ENCODE measurements at places on chromosomes 11 and 22. TPM values are rescaled to one million over a fixed set of nuclear protein-coding genes. Genes with fewer than 3 reads are reported as not detected.
A peak's percentile ranks its signal among the peaks of the same experiment; 100 is the strongest.

DNA sequence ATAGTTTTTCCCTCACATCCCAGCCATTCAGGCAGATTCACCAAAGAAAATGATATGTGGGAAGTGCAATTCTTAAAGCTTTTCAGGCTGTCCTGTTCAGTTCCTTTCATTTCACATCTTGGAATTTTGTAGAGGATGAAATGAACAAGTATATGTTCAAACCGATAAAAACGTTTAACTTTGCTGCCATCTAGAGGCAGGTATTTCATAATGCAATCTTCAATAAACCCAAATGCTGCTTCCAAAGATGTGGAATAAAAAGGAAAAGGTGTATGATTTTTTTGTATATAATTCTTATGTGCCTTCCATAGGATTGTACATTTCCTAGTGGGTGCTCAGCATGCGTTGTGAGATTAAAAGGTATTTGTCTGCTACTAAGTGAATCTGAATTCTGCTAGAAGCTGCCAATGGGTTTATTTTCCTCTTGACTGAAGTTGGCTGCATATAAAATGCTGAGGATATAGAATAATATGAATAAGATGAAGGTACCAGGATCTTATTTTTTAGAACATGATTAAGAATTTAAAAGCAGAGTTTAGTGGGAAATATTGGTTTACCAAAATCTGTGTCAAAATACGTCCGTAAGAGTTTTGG, 199.3 kb downstream of the PGR start:
- DNase-seq = peak; percentile 11

Gene PAX6
- total RNA-seq = not detected

Gene BTG4
- not detected for total RNA-seq

DNA sequence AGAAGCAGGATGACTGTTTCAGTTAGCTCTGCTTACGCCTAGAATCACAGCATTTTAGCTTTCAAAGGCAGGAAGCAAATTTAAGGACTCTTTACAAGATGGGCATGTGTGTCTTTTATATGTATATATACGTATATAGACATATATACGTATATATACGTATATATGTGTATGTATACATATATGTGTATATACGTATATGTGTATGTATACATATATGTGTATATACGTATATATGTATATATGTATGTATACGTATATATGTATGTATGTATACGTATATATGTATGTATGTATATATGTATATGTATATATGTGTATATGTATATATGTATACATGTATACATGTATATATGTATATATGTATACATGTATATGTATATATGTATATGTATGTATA, 111.1 kb downstream of the FBXO7 start:
- DNase-seq = no peak

- no peak for DNase-seq
These were observed 306.1 kb upstream of the DDI1 start for GRCh38 chr11:103730131-103730940.

DNA sequence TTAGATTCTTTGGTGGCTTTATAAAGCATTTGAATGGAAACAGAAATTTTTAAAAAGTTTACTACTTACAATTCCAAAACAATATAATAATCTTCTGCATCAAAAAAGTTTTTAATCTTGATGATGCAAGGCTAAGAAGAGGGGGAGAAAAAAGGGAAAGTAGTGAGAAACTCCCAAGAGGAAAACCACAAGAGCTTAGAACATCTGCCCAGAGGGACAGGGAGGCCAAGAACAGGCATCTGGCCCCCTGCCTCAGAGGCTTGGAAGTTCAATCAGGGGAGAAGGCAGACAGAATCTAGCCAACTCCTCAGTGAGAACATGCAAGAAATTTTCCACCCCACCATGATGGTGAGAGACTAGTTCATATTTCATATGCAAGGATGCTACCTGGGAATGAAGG, 23.8 kb upstream of the TTC28 start:
- DNase-seq = no peak

DNA sequence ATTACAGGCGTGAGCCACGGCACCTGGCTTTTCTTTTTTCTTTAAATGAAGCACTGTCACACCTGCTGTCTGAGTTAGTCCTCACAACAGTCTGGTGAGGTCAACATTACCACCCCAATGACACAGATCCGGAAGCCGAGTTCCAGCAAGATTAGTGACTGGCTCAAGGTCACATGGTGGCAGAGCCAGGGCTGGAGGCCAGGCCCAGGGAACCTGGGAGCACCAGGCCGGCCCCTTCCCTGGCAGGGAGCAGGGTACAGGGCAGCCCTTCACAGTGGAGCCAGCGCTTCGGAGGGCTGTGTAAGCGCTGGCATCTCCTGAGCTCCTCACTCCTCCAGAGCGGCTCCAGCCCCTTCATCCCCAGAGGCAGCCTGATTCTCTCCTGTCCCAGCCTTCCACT, 118.7 kb downstream of the ST3GAL4 start:
- DNase-seq = no peak

- DNase-seq = no peak
These were observed 19.0 kb downstream of the APOL5 start for GRCh38 chr22:35736701-35737100.

- DNase-seq = no peak
These were observed 106.4 kb upstream of the ANO1 start for GRCh38 chr11:69971741-69972140.

- peak; percentile 81 for DNase-seq
These were observed 9.1 kb upstream of the CLCF1 start for GRCh38 chr11:67382276-67383136.

GRCh38 chr11:75537740-75538139, 12.0 kb upstream of the GDPD5 start:
- no peak for DNase-seq

DNA sequence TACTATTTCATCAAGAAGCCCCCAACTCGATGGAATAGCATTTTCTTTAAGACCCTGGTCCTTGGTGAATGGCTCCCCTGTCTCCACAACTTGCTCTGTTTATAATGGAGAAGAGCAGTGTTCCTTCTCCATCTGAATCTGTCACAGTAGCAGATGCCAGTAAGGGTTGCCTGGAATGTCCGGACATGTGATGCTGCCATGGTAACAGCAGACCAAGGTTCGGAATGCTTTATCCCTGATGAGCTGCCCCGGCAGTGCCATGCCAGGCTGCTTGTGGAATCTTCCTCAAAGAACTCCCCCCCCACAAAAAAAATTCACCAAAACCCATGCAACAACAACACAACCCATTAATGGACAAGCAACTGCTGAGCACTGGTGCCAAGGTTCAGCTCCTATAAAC, 72.5 kb downstream of the KCNC1 start:
- DNase-seq = no peak

DNA sequence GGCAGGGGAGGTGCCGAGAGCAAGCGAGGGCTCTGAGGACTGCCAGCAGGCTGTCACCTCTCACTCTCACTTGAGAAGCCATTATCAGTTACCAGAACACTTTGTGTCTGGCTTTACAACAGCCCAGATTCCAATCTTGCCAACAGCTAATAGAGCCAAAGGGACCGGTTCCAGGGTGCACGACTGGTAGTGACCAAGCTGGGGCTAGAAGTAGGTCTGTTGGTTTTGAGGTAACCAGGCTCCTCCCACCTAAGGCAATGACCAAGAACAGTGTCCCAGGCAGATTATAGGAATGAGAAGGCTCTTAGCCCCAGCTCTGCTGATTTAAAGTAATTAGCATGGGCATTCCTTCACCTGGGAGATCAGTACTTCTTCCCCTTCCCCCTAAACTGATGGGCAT, 7.2 kb upstream of the IL10RA start:
- no peak for DNase-seq

- no peak for DNase-seq
These were observed 129.1 kb downstream of the APOL5 start for GRCh38 chr22:35846804-35847203.

DNA sequence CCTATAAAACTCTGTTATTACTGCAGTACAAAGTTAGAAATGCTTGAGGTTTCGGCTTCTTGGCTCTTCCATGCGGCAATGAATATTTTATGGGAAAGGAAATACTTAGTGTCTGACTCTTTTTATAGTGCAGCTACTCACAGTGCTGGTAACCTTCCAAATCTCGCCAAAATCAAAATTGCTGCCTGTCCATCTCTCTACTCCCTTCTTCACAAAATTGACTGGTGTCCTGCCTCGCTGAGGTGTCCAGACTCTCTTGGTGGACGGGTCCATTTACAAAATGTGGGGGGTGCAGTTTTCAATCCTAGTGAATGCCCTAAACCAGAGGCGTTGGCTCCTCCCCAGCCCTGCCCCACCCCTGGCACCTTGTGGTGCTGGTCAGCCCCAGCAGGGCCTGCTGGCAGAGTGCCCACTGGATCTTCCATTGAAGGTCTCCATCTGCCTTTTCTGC, 73.5 kb downstream of the ZBTB16 start:
- no peak for DNase-seq

Gene FGF19
- not detected for total RNA-seq

DNA sequence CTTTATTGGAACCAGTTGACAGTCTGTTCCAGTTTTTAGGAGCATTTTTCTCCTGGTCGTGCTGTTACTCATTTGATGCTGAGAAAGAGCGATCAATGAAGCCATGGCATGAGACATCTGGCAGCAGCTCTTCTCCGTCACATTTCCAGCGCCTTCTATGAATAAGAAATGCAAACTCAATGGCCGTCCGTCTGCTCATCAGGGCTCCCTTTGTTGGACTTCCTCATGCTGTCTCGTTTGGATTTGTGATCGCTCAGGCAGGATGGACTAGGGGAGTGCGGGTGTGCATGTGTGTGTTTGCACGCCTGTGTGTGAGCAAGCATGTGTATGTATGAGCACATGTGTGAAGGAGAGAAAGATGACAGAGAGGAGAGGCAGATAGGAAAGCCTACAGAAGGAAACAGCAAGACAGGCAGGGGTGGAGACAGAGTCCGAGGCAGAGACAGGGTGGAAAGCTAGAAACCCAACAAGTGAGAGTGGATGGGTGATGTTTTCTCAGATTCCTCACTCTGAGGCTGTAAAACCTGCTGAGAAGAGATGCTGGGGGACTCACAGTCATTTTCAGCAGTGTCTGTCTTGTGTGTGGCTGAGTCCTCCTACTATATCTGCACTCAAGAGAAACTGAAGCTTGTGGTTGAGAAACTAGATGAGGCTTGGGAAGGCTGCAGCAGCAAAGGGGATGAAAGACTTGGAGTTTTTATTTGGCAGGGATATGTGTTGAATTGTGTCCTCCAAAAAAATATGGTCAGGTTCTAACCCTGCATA, 56.0 kb upstream of the CLMP start:
- no peak for DNase-seq

GRCh38 chr11:43987384-43988039, 45.1 kb downstream of the C11orf96 start:
- peak; percentile 93 for DNase-seq

- DNase-seq = no peak
These were observed 5.7 kb downstream of the POLR3H start for GRCh38 chr22:41538583-41538982.

GRCh38 chr11:132539590-132540368, 992.5 kb downstream of the OPCML start:
- DNase-seq = no peak

Gene TMEM151A
- total RNA-seq = 0.24 TPM

Gene ART1
- total RNA-seq = 0.37 TPM

GRCh38 chr11:8747173-8747572, 64.6 kb downstream of the RPL27A start:
- DNase-seq = no peak

DNA sequence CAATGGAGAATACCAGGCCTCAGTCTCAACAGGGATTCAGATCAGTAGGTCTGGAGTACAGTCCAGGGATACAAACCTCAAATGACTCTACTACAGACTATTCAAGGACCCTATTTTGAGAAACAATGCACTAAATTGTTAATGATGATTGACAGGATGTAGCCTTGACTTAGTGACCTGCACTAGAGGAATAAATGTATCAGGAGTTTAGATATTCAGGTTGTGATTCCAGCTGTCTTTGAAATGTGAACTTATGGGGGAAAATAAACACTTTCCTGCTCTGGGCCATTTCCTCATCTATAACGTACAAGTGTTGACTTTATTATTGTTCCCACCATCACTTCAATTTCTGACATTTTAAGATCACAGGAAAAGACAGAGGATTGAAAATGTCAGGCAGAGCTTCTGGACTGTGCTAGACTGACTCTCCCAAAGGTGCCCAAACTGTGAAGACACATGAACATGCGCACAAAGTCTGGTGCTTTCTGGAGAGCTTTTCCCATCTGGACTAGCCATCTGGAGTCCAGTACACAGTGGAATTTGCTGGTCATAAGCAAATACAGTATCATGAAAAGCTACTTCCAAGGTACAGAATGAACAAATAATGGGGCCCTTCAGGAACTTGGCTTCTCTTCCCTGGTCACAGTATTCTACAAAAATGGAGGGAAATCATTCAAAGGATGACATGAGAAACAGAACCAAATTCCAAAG, 110.4 kb downstream of the USP35 start:
- no peak for DNase-seq

GRCh38 chr22:19928207-19928606, 13.4 kb upstream of the COMT start:
- DNase-seq = no peak

DNA sequence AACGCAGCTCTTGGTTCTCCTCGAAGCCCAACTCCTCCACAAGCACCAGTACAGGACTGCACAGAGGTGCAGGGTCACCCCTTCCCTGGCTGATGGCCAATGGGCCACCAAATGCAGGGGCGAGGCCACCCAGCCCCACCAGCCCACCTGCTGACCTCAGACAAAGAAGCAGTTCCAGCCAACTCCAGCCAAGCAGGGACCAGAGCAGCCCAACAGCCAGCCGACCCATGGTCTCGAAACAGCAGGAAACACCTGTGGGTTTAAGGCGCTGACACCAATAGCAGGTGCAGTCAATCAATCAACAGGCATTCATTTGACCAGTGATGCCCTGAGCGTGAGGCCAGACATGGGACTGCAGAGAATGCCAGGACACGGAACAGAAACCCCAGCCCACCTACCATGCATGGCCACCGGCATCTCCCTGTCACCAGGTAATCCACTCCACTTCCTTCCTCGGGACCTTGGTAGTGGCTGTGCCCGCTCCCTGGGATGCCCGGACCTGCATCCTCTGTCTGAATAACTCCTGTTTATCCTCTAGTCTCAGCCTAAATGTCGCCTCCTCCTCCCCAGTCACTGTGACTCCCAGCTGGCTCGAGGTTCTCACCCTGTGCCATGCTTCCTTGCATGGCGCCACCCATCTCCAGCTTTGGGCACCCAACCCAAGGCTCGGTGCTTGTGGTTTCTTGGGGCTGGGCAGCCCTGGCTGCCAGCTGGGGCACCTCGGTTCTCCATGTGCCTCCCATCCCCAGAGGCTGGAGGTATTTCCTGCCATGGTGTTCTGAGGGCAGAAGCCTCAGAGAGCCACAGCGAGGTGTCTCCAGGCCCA, 1475.4 kb downstream of the BRD1 start:
- no peak for DNase-seq

Gene C11orf91
- 3.0 TPM for total RNA-seq

- no peak for DNase-seq
These were observed 47.0 kb downstream of the RTL6 start for GRCh38 chr22:44451016-44451415.

Gene CABP4
- total RNA-seq = 0.32 TPM

Gene KCNK7
- total RNA-seq = 0.35 TPM

- DNase-seq = no peak
These were observed 22.4 kb upstream of the BID start for GRCh38 chr22:17796695-17797094.

Gene SLC43A1
- 6.9 TPM for total RNA-seq

DNA sequence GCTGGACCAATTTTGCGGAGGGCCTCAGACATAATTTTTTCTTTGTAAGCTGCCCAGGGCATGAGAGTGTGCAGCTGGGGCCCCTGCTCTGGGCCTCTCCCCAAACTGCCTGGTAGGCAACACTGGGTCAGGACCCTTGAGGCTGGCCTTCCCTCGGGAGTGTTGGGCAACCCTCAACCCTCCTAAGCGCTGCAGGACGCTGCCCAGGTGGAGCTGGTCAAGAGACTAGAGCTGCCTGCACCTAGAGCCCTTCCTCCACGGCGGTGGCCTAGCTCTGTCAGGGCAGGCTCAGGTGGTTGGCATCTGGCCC, 505 bp upstream of the TMEM132A start:
- DNase-seq = no peak

Gene ASCC2
- total RNA-seq = 26.6 TPM

Gene OR51B4
- not detected for total RNA-seq
